ENCODE measurements at places on chromosomes 5 and 9.

- DNase-seq: no peak
Measured at GRCh38 chr5:83662558-83662957, 58.1 kb downstream of the HAPLN1 start.

GRCh38 chr5:29077451-29077850 is 2039.1 kb upstream of the CDH9 start:
- no peak for DNase-seq

DNA sequence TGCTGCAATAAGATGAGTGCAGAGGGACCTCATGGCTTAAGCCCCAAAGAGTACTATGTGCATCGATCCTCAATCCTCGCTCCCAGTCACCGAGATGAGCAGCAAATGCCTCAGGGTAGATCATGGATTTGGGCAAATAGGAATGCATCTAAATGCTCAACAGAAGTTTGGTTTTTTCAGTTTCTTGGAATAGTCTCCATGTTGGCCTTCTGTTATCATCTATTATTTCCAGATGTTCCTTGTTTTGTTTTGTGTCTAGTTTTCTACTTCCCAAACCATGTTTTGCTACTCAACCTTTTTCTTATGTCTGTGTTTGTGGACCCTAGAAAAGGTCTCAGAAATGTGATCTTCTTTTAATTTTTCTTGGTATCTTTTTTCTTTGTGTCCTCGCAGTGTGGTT is 43.5 kb upstream of the RASGRF2 start:
- DNase-seq: no peak

GRCh38 chr5:79183617-79184016 is 52.3 kb upstream of the JMY start:
- DNase-seq: no peak

DNA sequence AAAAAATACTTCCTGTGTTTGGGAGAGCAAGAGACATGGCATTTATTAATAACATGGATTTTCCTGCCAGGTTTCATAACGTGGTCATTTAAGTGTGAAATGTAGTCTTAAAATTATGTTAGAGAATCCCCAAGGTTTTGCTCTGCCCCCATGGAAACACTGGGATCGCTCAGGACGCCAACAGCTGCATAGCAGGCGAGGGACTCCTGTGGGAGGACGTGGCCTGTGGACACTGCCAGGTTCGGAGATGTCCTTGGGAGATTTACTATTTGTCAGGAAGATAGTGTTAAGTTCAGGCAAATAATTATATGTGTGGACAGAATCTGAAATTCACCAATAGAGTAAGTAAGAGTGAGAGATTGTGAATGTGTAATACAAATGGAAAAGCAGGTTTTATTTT is 977 bp downstream of the BTNL9 start:
- DNase-seq: no peak

- DNase-seq: no peak
Measured at GRCh38 chr5:63128018-63128417, 549.4 kb downstream of the LRRC70 start.

- DNase-seq: no peak
Measured at GRCh38 chr5:15106530-15107283, 235.1 kb upstream of the ANKH start.

DNA sequence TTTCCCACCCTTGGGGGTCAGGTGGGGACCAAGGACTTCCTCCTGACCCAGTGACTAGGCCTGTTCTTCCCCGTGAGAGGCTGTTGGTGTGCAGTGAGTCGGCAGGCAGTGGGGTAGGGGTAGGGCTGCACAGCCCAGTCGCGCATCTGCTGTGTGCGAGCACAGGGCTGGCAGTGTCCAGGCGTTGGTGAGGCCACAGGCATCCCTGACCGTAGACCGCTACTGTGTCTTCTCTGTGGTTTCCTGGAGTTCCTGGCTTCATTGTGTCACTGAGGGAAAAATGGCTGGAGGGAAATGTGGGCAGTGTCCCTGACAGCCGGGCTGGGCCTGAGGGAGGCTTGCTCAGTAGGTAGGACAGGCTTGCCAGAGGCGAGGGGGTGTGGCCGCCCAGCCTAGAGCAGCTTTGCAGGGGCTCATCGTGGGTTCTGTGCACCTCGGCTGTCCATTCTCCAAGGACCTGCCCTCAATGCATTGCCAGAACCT is 95.4 kb downstream of the CACNA1B start:
- no peak for DNase-seq

DNA sequence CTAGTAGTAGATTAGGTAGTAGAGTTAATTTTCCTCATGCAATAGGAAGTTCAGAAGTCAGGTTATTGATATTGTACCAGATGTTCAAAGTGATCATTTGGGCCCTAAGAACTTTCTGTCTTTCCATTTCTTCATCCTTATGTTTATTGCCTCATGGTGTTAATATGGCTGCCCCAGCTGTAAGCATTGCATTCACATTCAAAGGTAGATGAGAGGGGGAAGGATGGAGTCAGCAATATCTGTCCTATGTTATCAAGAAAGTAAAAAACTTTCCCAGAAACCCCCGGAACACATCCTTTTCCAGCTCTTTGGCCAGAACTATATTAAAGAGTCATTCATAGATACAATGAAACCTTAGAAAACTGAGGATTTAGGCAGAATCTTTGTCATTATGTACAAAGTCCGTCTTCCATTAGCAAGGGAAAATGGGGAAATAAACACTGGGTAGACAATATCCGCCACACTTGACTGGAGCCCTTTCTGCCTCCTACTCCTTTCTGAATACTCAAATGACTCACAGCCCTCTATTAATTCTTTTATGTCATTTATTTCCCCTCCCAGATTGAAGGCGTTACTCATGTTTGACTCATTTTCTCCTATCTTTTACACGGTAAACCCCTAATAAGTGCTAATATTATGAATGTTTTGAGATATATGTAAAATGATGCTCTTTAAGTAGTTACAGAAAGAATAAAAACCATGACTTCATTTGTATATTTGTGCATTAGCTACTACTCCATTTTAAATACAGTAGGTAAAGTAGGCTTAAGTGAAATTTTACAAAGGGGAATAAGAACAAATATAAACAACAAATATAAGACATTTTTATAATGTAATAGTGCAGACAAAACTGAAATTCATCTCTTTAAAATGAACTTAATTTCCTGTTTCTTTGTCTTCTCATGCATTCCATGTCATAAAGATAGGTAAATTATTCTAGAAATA is 127.6 kb downstream of the SLF1 start:
- DNase-seq: no peak
